SK-N-SH (cell line): ENCODE measurements at places on chromosomes 7 and 10. TPM values are rescaled to one million over a fixed set of nuclear protein-coding genes. Genes with fewer than 3 reads are reported as not detected.

DNA sequence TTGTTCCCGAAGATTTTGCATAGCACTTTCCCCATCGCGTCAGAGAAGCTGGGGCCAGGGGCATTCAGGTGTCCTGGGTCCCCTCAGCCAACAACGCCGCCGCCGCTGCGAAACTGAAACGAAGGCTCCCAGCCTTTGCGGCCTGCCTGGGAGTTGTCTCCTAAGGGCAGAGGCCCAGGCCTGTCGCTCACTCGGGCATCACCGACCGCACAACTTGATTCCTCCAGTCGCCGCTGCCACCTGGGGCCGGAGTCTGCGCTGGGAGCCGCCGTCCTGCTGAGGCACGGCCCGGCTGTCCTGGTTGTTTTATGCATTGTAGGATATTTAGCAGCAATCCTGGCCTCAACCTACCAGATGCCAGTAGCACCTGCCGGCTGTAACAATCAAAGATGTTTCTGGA, 22.0 kb downstream of the ZSCAN25 start:
- DNase-seq: no peak

DNA sequence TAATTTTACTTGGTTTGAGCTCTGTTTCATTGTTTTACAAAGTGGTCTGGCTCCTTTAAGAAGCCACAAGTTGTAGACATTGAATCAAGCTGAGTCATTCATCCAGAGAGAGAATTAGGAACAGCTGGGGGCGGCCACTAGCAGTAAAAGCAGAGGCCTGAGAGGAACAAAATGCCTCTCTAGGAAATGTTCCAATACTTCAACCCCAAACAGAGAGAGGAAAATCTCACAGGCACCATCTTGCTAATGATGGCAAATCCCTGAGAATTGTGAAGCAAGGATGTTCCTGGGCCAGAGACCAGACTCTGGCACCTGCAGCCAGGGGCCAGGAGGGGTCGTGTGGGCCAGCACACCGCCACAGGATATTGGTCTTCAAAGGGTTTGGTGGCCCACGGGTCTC, 26.5 kb upstream of the TRIL start:
- DNase-seq: peak; percentile 42

DNA sequence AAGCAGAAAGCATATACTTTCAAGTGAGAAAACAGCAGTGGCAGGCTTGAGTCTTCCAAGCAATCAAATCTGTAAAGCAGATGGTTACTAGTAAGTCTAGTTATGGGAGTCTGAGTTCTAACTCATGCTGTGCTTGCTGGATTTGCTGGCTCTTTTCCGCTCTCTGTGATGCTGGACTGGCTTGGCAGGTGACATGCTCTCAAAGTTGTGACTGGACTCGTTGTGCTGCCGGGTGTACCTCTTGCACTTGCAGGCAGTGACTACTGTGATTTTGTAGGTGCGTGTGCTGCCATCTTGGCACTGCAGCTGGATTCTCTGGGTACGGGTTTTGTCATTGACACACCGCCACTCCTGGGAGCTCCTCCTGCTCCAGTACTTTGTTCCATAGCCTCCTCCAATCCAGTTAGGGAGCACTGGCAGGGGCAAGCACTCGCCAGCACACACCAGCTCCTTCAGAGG, 3.1 kb downstream of the SOSTDC1 start:
- DNase-seq: no peak

The ANXA8 gene
- polyA plus RNA-seq: 0.15 and 0.41 TPM in 2 replicates

DNA sequence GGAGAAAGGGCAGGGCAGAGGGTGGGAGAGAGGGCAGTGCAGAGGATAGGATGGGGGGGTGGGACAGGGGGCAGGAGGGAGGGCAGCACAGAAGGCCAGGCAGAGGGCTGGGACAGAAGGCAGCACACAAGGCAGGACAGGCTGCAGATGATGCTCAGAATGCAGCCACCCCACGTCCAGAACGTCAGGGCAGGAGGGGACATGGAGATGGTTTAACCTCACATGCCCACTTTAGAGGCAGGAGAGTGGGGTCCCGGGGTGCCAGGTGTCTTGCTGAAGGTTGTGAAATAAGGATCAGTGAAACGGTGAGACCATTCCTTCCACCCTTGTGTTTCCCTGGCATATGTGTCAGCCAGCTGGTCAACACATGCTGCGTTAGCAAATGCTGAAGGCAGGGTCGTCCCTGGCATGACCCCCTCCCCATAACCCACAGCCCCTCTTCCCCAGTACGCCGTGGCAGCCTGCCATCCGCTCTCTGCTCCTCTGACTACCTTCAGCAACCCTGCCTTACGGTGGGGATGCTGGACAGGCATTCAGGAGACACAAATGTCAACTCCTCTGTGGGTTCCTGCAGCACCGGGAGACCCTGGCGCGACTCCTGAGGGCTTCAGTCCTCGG, 592.1 kb downstream of the DNAJB6 start:
- no peak for DNase-seq

DNA sequence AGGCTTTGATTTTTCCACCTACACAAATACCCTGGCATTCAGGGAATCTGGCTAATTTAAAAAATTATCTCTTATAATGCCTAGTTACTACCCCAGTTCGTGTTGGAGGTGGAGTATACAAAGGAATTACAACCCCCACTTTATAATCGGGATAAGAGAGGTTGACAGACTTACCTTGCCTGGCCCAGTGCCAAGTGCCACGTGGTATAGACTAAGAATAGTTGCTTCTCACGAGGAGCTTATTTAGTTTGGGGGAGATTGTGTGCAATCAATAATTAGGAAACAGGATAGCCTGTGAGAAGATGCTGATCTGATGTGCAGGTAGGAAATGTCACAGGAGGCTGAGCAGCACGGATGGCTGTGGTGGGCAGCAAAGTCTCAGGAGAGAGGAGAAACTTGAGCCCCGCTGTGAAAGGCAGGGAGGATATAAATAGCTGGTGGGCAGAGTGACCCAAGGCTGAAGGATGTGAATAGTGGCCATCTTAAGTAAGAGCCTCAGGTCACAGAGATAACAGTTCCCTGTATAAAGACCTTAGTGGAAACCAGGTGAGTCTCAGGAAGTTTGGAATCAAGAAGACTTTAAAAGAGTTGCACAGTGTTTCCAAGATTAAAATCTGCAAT, 11.3 kb upstream of the ATXN7L1 start:
- DNase-seq: no peak

The NME8 gene
- not detected in 2 replicates for polyA plus RNA-seq

DNA sequence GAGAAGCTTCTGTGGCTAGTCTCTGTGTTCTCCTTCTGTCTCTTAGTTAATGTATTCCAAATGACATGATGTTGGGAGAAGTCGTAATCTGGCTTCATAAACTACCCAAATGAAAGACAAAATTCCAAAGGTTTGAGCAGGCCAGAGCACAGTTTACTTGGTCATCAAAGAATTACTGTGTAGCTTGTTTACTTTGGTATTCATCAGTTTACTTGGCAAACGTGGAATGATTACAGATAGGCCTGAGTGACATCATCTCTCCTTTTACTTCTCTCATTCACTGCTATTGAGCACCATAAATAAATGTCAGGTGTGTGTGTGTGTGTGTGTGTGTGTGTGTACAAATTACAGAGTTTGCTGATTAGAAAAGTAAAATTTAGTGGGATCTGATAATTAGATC, 327.3 kb downstream of the PHTF2 start:
- DNase-seq: no peak

The OR13A1 gene
- polyA plus RNA-seq: not detected in 2 replicates

The CNPY1 gene
- polyA plus RNA-seq: not detected in 2 replicates

The CUZD1 gene
- polyA plus RNA-seq: 0.89 and 1.5 TPM in 2 replicates

DNA sequence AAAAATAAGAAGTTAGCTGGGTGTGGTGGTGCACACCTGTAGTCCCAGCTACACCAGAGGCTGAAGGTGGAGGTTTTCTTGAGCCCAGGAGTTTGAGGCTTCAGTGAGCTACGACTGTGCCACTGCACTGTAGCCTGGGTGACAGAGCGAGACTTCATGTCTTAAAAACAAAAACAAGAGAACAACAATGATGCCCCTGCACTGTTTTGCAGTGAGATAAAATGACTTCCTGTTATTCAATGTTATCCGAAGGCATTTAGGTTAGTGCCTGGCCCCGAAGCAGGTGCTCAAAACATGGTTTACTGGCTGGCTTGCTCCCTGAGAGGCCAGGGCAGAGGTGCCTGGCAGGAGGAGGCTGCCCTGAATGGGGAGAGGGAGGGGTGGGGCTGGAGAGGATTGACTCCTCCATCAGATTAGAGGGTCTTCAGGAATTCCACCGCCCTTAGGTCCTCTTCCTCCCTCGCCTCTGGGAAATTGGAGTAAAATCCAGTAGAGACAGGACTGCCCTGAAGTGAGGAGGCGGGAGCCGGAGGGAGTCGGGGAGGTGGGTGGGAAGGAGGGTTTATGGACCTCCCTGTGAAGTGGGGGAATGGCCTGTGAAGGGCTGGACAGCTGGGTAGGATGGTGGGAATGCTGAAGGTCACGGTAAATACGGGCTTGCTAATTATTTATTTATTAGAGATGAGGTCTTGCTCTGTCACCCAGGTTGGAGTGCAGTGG, 6.8 kb upstream of the CLDN4 start:
- DNase-seq: no peak

DNA sequence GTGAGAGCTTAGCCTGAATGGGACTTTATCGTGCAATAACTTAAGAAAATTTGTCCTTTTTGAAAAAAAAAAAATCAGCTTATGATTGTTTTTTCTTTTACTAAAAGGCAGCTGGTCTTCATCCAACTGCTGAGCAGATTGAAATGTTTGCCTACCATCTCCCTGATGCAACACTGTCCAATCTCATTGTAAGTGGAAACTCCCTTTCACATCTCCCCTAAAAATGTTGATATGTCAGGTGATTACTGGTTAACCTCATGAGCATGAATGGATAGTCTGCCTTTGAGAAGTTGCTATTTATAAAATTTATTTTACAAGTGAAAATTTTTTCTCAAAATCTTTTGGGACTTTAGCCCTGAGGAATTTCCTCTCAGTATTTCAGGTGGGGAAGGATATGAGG, 17.8 kb upstream of the HKDC1 start:
- no peak for DNase-seq

GRCh38 chr7:36509962-36510361, 120.3 kb downstream of the ANLN start:
- DNase-seq: no peak

The RAB19 gene
- polyA plus RNA-seq: not detected in 2 replicates

- DNase-seq: no peak
These were observed 27.3 kb downstream of the PLXDC2 start for GRCh38 chr10:19843487-19843886.

DNA sequence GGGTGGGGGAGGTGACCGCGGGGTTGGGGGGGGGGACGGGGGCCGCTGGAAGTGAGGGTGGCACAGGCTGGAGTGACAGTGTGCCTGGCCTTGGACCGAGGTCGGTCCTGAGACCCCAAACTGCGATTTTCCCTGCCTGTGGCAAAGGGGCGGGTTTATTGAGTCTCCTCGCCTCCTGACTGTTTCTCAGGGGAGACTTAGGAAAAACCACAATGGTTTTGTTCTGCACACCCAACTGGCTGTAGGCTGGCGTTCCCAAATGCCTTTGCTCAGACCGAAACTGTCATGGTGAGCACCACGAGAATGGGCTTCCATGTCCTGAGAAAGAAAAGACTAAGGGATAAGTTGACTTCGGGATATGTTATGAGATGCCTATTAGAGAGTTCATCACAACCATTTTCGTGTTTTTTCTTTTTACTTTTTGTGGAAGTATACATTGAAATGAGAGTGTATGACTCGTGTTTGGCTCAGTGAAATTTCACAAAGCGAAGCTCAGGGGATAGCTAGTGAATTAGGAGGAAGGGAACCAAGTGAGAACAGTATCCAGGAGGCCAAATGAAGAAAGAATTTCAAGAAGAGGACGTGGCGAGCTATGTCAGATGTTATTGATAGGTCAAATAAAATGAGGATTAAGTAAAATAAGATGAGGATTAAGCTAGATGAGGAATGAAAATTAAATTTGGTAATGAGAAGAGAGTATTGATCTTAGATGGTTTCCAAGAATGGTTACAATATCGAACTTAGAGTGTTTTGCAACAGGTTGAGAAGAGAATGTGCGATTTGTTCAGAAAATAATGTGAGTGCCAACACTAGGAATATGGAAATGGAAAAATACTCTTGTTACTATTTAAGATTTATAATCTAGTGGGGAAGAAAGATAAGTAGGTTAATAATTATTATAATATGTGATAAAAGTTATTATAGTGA, 918 bp downstream of the NET1 start:
- DNase-seq: no peak

GRCh38 chr10:88858491-88858890, 6.8 kb upstream of the ANKRD22 start:
- DNase-seq: no peak

The RBM20 gene
- 0.64 and 0.67 TPM in 2 replicates for polyA plus RNA-seq

The GPR146 gene
- 1.4 and 2.0 TPM in 2 replicates for polyA plus RNA-seq

DNA sequence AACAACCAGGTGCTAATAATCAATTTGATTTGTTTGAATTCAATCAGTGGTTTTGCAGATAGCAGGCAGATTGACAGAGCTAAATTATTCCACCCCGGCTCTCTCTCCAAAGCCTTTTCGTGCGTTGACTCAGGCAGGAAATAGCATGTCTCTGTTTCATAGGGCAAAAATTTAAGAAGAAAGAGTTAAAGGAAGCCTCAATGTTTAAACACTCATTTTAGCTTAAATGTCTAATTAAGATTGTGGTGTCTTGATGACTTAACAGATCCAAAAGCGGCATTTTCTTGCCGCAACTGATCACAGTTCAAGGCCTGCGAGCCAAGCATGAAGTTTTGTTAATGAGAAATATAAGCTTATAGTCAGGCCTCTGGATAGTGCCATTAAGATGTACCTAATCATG, 1051.1 kb upstream of the AUTS2 start:
- DNase-seq: no peak

DNA sequence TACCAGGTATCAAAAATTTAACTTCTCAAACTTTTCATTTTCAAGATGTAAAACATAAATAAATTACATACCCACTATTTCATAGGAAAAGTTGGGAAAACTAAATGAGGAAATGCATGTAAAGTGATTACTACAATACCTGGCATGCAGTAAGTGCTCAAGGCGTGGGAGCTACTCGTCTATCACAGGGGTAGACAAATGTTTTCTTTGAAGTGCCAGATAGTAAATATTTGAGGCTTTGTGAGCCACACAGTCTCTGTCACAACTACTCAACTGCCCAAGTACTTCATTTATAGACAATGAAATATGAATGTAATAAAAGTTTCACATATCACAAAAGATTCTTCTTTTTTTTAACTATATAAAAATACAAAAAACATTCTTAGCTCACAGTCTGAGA, 96.4 kb upstream of the PCGF5 start:
- DNase-seq: no peak

DNA sequence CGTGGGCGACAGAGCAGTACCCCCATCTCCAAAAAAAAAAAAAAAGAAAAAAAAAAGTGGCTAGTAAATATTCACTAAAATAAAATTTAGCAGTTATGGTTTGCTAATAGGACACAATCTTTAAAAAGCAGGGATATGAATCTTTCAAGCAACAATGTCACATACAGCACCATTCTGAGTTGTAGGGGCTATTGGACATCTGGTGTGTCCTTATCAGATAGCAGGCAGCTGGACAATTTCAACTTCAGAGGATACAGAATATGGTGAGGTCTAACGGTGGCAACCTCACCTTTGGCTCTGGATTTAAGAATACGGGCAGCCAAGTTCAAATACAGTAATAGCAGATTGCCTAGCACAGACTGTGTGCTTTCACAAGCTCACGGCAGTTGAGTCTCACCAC, 51.1 kb downstream of the SLC37A3 start:
- peak; percentile 82 for DNase-seq
